ENCODE measurements at places on chromosomes 1 and 21.

- no peak for DNase-seq
Observed at GRCh38 chr1:233863901-233864545, 40.5 kb upstream of the SLC35F3 start.

- no peak for DNase-seq
Observed at GRCh38 chr1:29948581-29948980, 712.3 kb downstream of the PTPRU start.

- DNase-seq, result no peak
Observed at GRCh38 chr1:178183796-178184195, 89.9 kb downstream of the RASAL2 start.

DNA sequence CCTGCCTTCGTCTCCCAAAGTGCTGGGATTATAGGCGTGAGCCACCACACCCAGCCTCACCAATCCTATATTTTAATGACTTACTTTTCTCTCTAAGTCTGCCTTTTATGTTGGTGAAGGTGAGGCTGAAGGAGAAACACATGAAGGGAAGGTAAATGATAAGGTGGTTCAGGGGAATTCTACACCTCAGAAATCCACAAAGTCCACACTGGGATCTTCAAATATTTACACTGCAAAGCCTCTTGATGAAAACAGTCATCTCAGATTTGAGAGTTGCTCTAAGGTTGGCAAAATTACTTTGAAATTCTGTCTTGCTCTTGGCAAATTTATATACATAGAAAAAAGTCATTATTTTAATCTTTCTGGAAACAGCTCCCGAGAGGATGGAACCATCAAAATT lies 42.0 kb upstream of the CACHD1 start:
- DNase-seq, result no peak

GRCh38 chr1:182143825-182144645 lies 82.5 kb upstream of the ZNF648 start:
- no peak for DNase-seq

- DNase-seq, result no peak
Observed at GRCh38 chr1:188986745-188987417, 1490.8 kb downstream of the BRINP3 start.

- DNase-seq, result no peak
Observed at GRCh38 chr1:186183219-186183618, 191.8 kb downstream of the TPR start.

- no peak for DNase-seq
Observed at GRCh38 chr1:5961601-5962000, 30.6 kb downstream of the NPHP4 start.

DNA sequence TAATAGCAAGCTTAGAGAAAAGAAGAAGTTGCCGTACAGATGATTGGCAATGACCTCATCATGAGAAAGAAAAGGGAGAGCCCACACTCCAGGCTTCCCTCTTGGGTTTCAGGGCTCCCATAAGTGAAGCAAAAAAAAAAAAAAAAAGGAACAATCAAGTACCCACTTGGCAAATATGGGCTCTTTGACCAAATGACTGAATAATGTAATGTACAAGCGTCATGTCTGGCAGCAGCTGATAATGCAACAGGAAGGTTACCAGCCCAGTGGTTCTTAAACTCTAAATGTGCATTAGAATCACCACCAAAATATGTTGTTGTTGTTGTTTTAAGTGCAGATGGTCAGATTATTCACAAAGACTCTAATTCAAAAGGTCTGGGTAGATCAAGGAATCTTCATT lies 13.5 kb downstream of the TNFSF4 start:
- DNase-seq, result no peak

GRCh38 chr1:7784492-7785071 lies 491 bp downstream of the PER3 start:
- no peak for DNase-seq

- DNase-seq, result no peak
Observed at GRCh38 chr1:185860859-185861258, 126.7 kb downstream of the HMCN1 start.

DNA sequence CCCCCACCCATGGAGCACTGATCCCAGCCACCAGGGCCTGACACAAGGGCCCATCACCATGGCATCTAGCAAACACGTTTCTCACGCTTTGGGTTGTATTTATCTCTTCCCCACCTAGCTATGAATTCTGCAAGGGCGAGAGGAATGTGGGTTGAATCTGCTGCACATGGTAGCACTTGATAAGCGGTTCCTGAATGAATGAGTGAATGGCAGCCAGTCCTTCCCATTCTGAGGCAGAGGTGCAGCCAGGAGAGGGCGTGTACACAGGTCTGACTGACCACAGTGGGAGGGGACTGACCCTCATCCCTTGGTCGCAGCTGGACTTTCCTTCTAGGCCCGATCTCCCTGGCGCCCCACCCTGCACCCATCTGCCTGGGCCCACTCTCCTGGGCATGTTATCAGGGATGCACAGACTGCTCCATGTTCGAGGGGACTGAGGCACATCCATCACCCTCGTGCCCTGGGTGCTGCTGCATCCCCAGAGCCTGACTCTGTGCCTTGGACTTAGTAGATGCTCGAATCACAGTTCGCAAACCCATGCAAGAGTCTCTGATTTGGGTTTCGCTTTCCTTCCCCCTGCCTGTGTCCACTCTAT lies 1.0 kb downstream of the RD3 start:
- no peak for DNase-seq

GRCh38 chr1:116496380-116496779 lies 74.4 kb downstream of the CD58 start:
- no peak for DNase-seq

DNA sequence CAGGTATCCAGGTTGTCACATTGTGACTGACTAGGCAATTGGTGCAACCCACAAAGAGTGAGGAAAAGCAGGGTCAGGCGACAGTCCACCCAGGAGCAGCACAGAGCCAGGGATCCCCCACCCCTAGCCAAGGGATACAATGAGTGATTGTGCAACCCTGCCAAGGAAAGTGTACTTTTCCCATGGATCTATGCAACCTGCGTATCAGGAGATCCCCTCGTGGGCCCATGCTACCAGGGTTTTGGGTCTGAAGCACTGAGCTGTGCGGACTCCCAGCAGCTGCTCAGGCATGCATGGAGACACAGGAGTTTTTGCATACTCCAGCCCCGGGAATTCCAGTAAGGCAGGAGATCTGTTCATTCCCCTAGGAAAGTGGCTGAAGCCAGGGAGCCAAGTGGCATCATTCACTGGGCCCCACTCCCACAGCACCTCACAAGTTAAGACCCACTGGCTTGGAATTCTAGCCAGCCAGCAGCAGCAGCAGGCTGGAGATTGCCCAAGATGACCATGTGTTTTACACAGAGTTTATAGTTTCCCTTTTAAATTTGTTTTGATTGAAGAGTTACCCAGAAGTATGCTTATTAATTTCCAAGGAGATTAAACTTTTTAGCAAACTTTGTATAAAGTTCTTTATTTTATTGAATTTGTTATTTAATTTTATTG lies 136.0 kb downstream of the LTN1 start:
- no peak for DNase-seq

DNA sequence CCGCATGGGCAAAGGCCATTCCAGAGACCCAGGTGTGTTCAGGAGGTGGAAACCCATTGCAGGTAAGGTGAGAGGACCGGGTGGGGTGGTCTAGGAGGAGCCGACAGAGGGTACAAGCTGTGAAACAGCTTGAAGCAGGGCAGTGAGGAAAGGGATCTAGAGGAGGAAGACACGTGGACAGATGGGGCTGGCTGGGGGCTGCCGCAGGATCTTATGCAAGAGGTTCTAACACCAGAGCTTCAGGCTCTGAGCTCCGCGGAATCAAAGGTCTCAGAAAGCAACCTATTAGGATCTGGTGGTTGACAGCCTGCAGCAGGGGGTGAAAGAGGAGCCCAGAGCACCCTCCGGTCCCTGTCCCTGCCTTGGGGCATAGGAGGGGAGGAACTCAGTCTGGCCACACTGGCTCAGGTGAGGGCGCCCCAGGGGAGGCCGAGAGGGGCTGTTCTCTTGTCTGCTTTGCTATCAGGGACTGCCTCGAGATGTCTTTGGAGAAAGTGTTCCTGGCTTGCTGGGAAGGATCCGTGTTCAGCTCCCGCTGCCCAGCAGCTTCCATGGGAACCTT lies 1.9 kb downstream of the TFF1 start:
- DNase-seq, result no peak

- no peak for DNase-seq
Observed at GRCh38 chr1:155514582-155515187, 47.9 kb downstream of the ASH1L start.

DNA sequence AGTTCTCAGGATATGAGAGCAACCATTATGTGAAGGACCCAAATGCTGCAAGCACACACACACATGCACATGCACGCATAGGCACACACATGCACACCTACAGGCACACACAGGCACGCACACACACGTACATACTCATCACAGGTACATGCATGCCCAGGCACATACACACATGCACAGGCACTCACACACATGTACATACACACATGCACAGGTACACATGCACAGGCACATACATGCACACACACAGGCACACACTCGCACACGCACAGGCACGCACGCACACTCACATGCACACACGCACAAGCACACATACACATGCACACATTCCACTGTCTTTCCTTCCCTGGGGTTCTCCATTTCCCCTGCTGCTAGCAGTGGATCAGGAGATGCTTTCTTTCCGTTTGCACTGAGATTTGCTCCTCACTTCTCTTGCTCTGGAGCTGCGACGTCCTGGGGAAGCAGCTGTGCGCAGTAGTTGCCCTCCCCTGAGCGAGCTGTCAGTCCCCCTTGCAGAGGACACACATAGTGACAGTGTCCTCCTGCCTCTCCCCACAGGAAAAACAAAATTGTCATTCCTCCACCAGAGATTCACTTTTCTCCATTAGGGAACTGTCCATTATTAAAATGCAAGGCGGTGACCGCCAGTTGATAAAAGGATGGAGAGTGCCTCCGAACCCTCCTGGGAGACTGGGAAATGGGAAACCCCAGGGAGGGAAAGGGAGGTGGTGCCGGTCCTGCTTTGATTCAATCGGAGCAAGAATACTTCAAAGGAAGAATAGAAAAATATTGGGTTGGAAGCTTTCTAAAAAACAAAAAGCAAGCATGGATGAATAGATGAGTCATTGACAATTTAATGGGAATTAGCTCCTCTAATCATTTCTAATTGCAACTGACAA lies 69.5 kb downstream of the WDR4 start:
- no peak for DNase-seq

- no peak for DNase-seq
Observed at GRCh38 chr1:34166625-34167361, 1.8 kb upstream of the CSMD2 start.

GRCh38 chr1:198056255-198056654 lies 100.5 kb upstream of the NEK7 start:
- DNase-seq, result no peak

DNA sequence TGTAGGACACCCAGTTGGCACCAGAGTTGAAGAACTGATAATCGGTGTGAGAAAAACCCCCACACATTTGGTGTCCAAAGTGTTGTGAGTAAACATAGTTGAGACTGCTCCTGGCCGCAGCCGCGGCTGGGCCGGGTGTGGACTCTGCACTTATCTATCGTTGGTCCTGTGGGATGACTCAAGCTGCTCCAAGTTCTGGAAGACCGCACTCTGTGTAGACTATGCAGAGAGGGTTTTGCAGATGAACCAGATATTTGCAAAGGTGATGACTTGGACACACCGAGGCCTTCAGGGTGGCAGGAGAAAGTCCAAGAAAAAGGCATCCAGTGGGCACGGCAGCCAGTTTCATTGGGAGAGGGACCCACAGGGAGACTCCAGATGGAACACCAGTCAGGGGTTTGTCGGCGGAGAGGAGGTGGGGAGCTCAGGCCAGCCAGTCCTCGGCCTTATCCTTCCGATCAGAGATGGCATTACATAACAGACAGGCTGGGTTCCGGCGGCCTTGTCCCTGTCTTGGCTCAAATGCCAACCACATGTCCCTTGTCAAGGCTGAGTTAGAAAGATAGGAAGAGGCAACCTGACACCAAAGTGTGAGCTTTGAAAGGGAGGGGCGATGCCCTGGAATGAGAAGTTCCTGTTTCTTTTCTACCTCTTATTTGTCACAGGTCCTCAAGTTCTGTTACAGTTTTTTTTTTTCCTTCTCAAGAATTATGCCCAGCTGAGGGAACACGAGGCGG lies 21.1 kb downstream of the C2CD2 start:
- no peak for DNase-seq

DNA sequence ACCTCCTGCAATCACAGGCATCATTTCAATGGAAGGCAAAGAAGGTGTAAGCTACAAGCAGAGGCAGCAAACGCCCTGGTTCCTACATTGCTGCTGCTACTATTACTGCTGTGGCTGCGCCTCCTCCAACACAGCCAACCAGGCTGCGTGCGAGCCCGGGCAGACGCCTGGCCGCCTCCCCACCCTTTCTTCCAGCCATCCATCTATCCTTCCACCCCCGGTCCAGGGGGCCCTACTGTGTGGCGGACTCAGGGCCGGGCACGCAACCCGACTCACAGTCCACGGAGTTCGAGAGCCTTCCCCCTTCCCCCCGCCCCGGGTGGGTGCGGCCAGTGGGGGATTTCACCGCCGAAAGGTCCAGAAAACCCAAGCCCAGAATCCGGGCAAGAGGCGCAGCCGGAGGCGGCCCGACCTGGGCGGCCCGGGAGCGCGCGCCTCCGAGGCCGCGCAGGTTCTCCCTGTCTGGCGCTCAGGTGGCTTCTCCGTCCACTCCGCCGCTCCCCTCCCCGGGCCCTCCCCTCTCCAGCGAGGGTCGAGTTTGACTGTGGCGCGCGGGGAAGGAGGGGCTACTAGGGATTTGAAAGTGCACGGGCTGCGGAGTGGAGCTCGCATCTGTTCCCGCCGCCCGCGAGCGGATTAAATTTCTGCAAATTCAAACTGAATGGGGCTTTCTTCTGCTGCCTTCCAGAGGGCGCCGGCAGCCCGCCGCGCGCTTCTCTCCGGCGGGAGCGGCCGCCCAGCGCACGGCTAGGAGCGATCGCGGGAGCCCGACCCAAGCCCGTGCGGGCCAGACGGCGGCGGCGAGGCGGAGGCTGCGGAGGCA lies at the start of gene HUNK:
TSS of gene HUNK (plus strand) at position 569 of the 823 bp plus-strand sequence. CDS start 655 bp downstream, outside the sequence.
- DNase-seq, result peak; percentile 6

DNA sequence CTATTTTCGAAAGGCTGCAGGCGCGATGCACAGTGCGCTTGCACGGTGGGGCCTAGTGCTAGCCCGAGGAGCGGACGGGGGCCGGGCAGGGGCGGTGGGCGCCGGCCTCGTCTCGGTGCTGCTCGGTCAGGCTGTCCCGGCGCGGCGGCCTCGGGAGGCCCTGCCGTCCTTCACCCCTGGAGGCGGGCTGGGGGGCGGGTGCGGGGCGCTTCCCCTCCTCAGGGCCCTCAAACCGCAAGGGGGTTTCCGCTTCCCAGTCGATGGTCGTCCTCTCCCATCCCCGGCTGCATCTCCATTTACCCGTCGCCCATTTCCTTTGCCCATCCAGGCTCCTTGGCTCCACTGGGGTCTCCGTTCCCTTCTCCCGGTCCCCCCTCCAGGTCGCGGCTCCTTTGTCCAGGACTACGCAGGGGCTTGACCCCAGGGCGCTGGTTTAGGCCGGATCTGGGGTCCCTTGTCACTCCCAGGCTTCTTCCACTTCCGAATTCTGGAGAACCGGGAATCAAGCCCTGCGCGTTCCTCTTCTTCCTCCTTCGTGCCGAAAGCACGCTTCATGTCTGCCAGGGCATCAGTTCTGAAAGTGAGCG lies 196.3 kb upstream of the LMO4 start:
- DNase-seq, result no peak
